Hematopoietic multipotent progenitor cell treated with erythropoietin and hydrocortisone succinate and interleukin-3 and kit ligand, for 4 days (in vitro differentiated cells): ENCODE measurements at places on chromosomes 2 and 18.

DNA sequence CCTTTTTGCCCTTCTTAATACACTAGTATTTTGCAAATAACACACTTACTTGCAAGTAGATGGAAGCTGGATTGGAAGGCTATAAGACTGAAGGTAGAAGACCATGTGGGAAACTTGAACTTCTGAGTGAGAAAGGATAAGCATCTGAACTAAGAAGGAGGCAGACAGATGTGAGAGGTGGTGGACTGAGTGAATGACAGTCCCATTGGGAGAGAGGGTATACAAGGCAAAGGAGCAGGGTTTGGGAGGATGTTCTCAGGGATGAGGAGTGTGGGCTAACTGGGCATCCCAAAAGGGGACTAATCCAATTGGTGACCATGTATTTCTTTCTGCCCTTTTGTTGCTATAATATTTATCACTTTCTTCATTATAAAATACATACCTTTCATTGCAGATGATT lies 20.4 kb upstream of the SESTD1 start:
- DNase-seq = no peak

DNA sequence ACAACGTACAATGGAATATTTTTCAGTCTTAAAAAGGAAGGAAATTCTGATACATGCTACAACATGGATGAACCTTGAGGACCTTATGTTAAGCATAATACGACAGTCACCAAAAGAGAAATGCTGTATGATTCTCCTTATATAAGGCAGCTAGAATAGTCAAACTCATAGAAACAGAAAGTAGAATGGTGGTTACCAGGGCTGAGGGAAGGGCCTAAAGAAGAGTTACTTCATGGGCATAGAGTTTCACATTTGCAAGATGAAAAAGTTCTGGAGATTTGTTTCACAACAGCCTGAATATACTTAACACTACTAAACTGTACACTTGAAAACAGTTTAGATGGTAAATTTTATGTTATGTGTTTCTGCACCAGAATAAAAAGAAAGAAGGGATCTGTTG lies 113.3 kb downstream of the GALNT1 start:
- DNase-seq = no peak

DNA sequence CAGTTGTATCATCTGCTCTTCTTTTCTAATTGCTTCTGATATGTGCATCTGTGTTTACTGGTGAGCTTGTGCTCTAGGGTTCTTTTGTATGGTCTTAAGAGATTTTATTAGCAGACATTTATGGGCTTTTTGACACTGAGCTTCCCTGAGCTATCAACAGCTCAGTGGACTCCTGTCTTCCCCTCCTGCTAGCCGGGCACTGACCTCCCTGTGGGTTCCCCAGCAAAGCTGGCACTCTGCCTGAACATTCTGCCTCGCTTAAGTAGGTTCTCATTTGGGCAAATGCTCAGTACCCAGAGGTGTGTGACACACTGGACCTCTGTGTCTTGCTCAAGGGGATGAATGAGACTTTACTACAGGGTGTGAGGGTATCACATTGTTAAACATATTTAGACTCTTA lies 15.8 kb downstream of the TRAF3IP1 start:
- no peak for DNase-seq

- no peak for DNase-seq
These were observed 707.7 kb downstream of the LRP1B start for GRCh38 chr2:141423124-141423523.

DNA sequence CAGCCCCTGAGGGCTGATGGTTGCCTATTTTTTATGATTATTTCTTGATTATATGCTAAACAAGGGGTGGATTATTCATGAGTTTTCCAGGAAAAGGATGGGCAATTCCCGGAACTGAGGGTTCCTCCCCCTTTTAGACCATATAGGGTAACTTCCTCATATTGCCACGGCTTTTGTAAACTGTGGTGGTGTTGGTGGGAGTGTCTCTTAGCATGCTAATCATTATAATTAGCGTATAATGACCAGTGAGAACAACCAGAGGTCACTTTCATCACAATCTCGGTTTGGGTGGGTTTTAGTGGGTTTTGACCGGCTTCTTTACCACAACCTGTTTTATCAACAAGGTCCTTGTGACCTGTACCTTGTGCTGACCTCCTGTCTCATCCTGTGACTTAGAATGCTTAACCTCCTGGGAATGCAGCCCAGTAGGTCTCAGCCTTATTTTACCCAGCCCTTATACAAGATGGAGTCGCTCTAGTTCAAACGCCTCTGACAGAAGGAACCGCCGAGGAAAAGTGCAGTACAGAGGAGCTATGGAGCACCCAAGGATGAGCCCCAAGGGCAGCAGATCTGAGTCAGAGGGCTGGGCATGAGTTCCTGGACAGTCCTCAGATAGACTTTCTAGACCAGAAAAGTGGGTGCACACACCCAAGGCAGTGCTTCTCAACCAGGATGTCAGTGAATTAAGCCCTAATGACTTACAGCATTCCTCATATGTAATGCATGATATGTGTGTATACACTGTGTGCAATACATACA lies 37.1 kb upstream of the ASAP2 start:
- peak; percentile 72 for DNase-seq

DNA sequence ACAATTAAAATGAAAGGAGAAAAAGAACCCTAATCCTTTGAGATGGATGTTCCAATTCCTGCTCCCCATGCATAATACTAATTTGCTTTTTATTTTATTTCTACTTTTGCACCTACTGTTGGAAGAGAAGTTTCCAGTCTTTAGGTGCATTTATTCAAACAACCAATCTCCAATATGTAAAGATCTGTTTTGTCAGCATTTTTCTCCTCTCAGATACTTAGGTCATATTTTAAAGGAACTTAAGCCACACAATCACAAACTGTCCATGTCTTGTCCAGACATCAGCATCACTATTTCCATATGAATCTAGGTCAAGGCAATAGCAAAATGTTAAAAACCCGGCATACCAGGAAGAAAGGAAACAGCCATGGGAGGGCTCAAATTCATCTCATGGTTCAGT lies 1023.2 kb downstream of the BCL11A start:
- no peak for DNase-seq

- no peak for DNase-seq
These were observed 20.3 kb downstream of the KCNG2 start for GRCh38 chr18:79818036-79818435.

- DNase-seq = no peak
These were observed at the start of gene NEU4 for GRCh38 chr2:241808721-241809382. TSS of gene NEU4 (plus strand) at chr2:241809193. CDS start at chr2:241814485, 5,292 bp downstream.

GRCh38 chr18:23872701-23873550 lies 141.6 kb upstream of the TTC39C start:
- DNase-seq = no peak

DNA sequence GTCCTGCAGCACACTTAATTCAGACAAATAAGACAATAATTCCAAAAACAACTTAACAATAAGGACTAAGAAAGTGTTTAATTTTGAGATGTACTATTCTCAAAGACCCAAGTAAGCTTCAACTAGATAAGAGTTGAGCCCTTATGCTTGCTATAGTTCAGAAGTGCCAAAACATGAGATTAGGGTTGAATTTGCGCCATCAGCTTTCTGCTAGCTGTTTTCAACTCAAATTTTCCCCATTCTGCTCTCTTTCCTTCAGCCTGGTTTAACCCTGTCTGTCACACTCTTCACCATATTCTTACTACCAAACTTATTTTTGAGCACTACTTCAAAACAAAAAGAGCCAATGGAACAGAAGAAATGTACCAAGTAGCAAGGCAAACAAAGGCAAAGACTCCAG lies 4.1 kb downstream of the NFE2L2 start:
- peak; percentile 51 for DNase-seq

DNA sequence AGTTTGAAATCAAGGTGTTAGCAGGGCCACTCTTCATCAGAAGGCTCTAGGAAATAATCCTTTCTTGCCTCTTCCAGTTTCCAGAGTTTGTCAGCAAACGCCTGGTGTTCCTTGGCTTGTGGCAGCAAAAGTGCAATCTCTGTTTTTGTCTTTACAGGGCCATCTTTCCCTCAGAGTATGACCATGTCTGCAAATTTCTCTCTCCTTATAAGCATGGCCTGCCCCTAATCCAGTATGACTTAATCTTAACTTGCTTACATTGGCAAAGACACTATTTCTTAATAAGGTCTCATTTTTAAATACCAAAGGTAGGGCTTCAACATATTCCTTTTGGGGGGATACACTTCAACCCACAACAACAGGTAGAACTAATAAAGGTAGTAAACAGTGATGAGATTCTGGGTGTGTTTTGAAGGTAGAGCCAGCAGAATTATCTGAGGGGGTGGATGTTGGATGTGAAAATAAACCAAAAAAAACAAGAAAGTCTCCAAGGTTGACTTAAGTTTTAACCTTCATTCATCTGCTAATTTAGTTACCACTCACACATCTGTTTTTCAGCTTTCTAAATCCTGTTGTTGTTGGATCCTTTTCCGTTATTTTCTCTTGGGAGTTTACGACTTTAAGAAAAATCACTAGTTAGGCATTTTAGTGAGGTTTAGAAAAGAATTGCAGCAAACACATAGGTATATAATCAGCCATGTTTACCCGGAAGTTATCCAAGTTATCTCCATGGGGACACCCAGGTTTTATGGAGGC lies 234.4 kb upstream of the FIGN start:
- DNase-seq = no peak

- DNase-seq = no peak
These were observed 136.0 kb upstream of the FAM98A start for GRCh38 chr2:33735096-33735495.

DNA sequence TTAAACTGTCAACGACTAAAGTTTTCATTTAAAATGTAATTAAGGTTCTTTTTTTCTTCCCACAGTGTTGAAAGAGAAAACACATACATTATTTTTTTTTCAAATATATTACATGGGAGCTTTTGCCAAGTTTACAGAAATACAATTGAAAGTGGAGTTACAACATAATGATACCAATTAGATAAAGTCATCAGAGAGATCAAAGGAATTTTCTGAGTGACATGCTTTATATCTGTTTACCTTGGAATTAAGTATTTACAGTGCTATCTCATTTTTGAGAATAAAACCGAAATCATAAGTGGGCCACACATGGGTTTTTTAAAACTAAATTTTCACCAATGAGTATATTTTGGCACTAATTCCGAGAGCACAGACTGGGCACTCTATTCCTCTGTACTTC lies 165.2 kb downstream of the RAPGEF4 start:
- no peak for DNase-seq

DNA sequence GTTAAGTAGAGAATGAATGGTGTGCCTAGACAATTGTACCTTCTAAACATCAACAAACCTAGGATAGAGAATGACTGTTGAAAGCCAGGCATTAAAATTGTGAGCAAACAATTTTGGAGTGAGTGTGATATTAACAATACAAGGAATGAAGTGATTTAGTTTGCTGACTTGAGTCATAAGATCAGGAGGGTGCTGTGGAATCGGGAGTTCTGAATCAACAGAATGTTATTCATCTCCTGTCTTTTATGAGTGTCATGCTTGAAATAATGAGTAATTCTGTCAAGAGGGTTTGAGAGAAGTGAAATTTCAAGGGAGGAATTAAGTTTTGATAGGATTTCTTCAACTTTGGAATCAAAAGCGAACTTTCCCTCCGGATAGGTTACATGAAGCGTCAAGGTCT lies 214.4 kb upstream of the DSEL start:
- no peak for DNase-seq

DNA sequence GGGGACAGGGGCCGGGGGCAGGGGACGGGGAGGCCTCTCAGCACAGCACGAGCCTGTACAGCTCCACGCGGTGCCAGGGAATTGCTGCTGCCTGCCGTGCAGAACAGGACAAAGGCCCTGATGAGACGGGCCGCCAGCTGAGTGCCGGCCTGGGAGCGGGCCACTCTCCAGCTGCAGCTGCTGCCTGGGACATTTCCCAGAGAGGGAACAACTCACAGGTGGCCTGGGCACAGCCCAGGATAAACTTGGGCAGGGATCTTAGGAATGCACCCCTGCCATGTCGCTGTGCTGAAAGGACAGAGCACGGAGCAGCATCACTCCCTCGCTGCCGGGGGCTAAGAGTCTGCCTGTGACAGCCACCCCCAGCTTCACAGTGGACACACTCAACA lies 38.8 kb downstream of the CENPO start:
- no peak for DNase-seq

DNA sequence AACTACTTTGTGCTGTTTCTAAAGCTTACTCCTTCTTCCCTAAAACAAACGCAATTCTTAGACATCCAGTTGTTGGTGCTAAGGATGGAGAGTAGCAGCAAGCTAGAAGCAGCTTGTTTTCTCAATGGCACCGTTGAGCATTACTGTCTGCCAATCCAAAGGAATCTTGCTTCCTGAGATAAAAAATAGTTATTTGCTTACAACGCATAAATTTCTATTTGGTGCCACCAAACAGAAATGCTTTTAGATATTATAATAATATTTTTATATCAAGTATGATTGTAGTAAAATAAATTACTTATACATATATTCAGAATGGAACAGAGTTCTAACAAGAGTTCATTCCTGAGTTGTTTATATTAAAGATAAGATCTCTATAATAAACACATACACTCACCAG lies 434.7 kb downstream of the CPS1 start:
- DNase-seq = no peak

- DNase-seq = peak; percentile 25
These were observed at the start of gene MC4R for GRCh38 chr18:60372596-60372995. TSS of gene MC4R (minus strand) at chr18:60372775. CDS start at chr18:60372349, 426 bp downstream.

DNA sequence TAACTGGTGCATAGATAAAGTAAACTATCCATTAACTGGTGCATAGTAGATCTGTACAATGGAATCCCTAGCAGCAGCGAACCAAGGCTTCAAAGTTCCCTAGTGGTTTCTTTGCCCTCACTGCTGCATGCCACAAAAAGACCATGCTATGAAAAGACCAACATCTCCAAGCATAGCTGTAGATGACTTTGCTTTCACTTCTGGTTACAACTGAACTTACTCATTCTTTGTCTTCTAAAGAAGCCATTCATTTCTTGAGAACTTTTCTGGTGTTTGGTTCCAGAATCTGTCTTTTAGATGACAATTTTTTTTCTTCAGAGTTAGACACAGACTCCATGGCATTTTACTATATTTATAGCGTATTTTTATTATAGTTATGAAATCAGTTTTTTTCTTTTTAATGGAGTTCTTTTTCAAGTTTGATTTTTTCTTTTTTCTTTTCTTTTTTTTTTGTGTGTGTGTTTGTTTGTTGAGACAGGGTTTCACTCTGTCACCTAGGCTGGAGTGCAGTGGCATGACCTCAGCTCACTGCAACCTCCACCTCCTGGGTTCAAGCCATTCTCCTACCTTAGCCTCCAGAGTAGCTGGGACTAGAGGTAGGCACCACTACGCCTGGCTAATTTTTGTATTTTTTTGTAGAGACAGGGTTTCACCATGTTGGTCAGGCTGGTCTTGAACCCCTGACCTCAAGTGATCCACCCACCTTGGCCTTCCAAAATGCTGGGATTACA lies 63.6 kb downstream of the SLC35F5 start:
- DNase-seq = peak; percentile 50
